ENCODE measurements at places on chromosomes 4 and X.

GRCh38 chrX:40127052-40127451 lies 29.3 kb upstream of the BCOR start:
- no peak for DNase-seq

DNA sequence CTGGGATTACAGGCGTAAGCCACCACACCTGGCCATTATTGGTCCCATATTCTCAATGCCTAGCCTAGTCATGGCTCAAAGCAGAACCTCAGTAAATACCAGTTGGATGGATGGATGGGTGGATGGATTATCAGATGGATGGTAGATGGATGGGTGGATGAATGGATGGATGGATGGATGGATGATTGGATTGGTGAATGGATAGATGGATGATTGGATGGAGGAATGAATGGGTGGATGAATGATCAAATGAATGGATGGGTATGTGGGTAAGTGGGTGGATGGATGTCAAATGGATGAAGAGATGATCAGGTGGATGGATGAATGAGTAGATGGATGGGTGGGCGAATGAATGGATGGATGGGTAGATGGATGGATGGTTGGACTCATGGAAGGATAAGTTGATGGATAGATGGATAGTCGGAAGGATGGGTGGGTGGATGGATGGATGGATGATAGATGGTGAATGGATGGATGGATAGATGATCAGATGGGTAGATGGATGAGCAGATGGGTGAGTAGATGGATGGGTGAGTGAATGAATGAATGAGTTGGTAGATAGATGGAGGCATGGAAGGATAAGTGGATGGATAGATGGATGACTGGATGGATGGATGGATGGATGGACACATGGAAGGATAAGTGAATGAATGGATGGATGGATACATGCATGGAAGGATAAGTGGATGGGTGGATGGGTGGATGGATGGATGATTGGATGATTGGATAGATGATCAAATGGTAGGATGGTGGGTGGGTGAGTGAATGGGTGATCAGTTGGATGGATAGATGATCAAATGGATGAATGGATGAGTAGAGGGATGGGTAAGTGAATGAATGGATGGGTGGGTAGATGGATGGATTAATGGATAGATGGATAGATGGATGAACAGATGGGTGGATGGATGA lies 22.0 kb upstream of the RNF4 start:
- no peak for DNase-seq

- DNase-seq, result no peak
Observed at GRCh38 chr4:184994010-184994622, 24.2 kb upstream of the HELT start.

GRCh38 chr4:38946919-38947318 lies 79.3 kb downstream of the FAM114A1 start:
- no peak for DNase-seq

- peak; percentile 29 for DNase-seq
Observed at GRCh38 chr4:129092631-129093190, 628 bp downstream of the SCLT1 start.

GRCh38 chr4:76755756-76756155 lies 142.2 kb downstream of the SOWAHB start:
- DNase-seq, result no peak

GRCh38 chr4:110610620-110610939 lies 12.3 kb downstream of the PITX2 start:
- DNase-seq, result no peak

GRCh38 chr4:36130641-36131040 lies 113.7 kb downstream of the ARAP2 start:
- no peak for DNase-seq

DNA sequence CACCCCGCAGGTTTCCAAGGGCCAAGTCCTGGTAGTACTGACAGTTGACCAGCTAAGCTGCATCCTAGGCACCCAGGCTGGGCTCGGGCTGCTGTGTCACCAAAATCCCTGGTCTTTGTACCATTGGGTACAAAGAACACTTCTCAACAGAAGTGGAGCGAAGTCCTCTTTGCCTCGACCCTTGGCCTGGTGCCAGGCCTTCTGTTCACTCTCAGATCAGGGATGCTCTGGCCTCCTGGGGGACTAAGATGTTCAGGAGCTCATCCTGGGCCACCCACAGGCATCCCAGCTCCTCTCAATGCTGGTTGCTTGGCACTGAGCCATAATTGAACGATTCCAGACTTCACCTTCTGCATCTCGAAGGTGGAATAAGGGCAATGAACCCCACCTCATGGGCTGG lies 13.8 kb upstream of the SLC2A9 start:
- DNase-seq, result peak; percentile 86

DNA sequence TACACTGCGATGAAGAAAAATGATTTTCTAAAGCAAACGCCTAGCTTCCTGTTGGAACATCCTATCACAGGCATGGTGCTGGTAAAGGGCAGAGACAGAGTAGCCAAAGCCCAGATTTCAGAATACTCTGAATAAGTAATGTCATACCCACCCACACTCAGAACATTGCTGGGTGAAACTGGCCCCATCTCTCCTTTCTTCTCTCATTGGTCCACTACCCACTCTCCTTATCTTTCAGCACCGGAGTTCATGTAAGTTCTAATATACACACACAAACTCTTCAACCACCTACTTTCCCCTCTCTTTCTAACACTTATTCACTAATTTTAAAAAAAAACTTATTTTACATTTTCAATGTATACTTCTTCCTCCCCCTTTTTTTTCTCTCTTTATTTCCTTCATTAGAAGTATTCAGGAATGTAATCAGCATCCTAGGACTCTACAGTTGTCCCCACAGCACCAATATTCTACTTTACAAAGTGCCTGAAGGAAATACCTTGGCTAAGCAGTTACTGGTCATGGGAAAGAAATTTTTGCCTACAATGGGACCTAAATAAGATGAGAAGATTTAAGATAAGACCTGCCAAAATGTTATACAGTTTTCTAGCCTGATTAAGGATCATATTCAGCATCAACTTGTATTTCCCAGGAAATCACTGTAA lies 63.0 kb downstream of the SEC24D start:
- DNase-seq, result no peak

- no peak for DNase-seq
Observed at GRCh38 chrX:37846558-37846933, 825 bp downstream of the DYNLT3 start.

GRCh38 chr4:152356428-152357034 lies 179.4 kb downstream of the FBXW7 start:
- DNase-seq, result no peak

- peak; percentile 28 for DNase-seq
Observed at GRCh38 chr4:159600061-159600460, 497.2 kb downstream of the RAPGEF2 start.

- DNase-seq, result no peak
Observed at GRCh38 chrX:10062352-10062751, 94.4 kb upstream of the CLCN4 start.

- DNase-seq, result no peak
Observed at GRCh38 chr4:172778583-172778982, 390.0 kb upstream of the GALNT7 start.

DNA sequence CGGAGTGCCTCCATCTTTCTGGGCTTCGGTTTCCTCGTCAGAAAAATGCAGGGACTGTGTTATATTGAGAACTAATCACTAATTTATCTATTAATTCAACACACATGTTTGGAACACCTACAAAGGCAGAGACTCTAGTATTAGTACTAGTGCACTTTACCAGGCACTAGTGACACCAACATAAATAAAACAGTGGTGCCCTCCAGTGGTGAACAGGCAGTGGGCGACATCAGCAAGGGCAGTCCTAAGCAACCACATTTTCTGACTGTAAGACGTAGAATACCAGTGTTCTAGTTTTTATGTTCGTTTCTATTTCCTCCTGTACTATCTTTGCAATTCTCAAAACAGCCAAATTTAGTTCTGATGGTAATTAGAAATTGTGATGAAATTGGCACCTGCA lies 69.1 kb upstream of the UCP1 start:
- peak; percentile 52 for DNase-seq

GRCh38 chr4:90084277-90084966 lies 42.8 kb upstream of the CCSER1 start:
- no peak for DNase-seq

- peak; percentile 78 for DNase-seq
Observed at GRCh38 chr4:152045807-152046571, 285.2 kb upstream of the GATB start.

DNA sequence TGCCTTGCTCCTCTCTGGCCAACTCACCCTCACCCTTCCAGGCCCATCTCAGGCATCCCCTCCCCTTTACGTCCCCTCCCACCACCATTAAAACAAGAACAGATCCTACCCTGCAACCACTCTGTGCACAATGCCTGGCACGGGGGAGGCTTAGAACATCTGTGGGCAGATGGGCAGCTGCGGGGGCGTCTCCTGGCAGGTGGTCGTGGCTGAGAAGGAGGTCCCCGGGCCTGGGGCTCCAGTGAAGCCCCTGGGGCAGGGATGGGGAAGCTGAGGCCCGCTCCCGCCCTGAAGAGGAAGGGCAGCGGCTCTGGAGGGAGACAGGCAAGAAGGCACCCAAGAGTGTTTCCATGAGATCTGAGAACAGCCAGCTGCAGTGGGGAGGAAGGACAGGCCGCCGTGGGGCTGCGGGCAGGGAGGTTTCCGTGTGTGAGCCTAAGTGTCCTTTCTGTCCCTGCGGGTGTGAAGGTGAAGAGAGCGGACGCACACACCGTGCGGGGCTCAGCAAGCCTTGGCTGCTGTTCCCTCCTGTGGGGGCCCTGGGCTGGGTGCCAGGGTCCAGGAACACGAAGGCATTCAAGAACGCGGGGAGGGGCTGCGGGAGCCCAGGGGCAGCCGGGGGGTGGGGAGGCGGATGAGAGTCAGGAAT lies 7.8 kb upstream of the TBC1D14 start:
- DNase-seq, result no peak

DNA sequence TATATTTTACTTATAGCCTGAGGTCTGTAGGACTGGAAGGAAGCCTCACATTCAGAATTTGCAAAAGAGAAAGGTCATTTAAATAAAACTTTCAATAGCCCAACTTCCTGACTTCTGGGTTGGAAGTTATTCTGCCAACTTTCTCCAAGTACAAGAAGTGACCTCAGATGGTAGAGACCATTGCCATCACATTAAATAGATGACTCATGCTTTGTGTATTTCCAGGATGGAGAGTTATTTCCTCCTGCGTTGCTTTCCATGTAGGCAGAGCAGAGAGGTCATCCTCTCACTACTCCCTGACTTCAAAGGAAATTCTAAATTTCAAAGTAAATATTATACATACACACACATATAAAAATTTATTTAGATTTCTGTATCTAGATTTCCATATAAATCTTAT lies 73.0 kb upstream of the NR3C2 start:
- DNase-seq, result no peak

DNA sequence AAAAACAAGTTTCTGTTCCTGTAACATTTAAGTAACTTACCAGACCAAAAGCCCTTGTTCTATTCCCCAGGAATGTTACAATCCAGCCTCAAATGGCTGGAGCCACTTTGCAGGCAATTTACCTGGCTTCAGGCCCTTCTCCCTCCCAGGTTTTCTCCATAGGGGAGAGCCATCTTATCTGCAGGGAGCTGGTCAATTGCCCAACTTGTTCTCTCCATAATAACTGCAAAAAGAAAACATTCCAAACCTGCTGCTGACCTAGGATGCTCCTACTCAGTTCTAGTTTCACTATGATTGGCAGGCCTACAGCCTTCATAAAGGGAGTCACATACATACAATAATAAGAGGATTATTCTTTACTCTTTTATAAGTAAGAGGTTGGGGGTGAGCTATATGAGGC lies 670.7 kb downstream of the PCDH7 start:
- no peak for DNase-seq

- DNase-seq, result no peak
Observed at GRCh38 chr4:136706942-136707341, 825.4 kb downstream of the PCDH18 start.

- DNase-seq, result no peak
Observed at GRCh38 chrX:44816367-44816766, 27.5 kb upstream of the DUSP21 start.

- DNase-seq, result no peak
Observed at GRCh38 chr4:146029147-146029546, 90.5 kb upstream of the ZNF827 start.

- no peak for DNase-seq
Observed at GRCh38 chr4:53508446-53508845, 82.8 kb downstream of the LNX1 start.

DNA sequence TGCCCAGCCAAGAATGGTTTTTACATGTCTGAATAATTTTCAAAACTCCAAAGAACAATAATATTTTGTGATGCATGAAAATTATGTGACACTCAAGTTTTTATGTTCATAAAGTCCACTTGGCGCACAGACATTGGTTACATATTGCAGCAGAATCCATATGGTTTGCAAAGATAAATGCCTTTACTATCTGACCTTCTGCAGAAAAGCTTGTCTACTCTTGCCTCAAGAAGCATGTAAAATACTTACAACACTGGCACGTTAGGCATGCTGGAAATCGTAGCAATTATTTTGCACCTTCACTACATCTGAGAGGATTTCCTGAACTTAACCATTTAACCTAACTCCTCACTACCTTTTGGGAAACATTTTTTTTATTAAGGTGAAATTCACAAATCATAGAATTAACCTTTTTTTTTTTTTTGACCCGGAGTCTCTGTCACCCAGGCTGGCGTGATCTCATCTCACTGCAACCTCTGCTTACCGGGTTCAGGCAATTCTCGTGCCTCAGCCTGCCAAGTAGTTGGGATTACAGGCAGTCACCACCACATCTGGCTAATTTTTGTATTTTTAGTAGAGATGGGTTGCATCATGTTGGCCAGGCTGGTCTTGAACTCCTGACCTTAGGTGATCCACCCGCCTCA lies 3.5 kb upstream of the XG start:
- no peak for DNase-seq

- no peak for DNase-seq
Observed at GRCh38 chr4:28241021-28241420, 1380.4 kb downstream of the STIM2 start.

GRCh38 chr4:97374526-97374925 lies 768.8 kb downstream of the STPG2 start:
- no peak for DNase-seq

- peak; percentile 50 for DNase-seq
Observed at GRCh38 chr4:170009291-170009690, 16.9 kb downstream of the MFAP3L start.

GRCh38 chr4:61493041-61493440 lies 292.9 kb downstream of the ADGRL3 start:
- no peak for DNase-seq
